Activated CD4-positive, alpha-beta T cell treated with anti-CD3 and anti-CD28 coated beads, Interleukin-2, amount 50 U/mL, for 1 hour (primary cell): ENCODE measurements at places on chromosomes 5 and 9.

DNA sequence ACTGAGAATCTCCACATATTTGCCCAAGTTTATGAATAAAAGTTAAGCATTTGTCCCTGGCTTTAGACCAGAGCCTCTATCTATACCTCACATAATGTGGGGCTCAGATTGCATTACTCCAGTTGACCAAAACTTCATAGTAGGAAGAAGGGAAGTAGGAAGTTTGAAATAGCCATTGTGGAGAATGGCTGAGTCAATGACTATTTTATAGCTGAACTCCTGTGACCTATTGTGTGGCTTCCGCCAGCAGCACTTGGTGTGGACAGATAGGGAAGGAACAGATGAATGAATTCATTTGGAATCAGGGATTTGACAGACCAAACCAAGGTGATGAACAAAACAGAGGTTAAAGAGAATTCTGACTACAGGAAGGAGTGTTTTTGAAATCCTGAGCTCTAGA is 92.9 kb upstream of the LPAR1 start:
- no peak for DNase-seq

DNA sequence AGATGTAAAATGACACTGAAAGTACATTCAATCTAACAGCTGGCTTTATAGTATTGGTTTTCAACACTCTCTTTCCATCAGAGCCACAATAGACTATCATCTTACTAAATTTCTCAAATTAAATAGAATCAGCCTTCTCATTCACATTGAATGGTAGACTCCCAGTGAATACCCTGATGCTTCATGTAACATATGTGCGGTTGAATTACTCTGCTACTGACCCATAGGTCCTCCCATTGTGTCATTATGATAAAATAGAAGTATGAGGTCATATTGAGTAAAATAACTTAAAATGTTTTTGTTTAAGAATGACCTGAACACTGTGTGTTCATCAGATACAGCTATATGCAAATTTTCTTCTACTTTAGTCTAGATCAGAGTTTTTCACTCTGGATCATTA is 75.9 kb upstream of the ADAMTSL1 start:
- DNase-seq = no peak

DNA sequence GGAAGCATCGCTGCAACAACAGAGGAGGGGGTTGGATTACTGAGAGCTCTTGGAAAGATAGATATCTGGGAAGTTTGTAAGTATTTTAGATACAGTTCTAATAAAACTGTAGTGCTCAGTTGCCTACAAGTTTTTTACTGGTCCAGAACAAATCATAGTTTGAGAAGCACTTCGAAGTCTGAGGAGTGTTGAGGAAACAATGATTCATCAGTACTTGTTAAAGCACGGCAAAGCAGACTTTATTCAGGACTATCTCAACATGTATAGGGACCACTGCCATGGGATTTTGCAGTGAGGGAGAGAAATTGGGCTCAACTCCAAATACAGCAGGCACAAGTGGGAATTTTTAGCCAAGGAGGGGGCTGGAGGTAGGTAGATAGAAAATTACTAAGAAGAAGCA is 25.3 kb upstream of the RECK start:
- no peak for DNase-seq

DNA sequence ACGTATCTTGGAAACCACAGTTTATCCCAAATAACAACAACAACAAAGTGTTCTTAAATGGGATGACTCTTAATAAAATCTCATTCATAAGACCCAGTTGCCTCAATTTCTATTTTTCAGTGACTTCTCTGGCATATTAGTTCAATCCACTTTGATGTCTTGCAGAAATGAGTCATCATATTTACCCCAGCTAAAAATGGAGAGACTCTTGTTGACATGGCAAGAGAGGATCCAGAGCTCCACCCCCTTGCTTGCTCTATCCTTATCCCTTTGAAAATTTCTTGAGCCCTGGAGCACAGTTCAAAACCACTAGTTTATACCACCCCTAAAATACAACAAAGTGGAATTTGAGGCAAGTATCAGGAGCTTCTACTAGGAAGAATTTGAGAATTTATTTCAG is 20.8 kb downstream of the VCAN start:
- DNase-seq = no peak

DNA sequence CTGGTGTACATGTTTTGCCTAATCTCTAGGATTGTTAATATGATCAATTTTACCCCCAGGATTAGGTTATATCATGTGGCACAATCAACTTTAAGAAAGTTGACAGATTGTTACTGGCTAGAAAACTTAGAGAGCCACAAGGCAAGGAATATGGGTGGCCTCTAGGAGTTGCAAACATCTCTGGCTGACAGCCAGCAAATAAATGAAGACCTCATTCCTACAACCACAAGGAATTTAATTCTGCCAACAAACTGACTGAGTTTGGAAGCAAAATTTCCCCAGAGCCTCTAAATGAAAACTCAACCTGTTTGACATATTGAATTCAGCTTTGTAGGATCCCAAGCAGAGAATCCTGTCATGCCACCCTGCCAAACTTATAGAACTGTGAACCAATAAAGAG is 196.4 kb upstream of the PTGER4 start:
- DNase-seq = no peak

GRCh38 chr9:9612270-9612669 is 1000.5 kb downstream of the PTPRD start:
- no peak for DNase-seq

GRCh38 chr9:111187376-111187775 is 142.6 kb downstream of the OR2K2 start:
- no peak for DNase-seq

GRCh38 chr5:139664727-139665351 is 16.7 kb downstream of the CXXC5 start:
- no peak for DNase-seq

DNA sequence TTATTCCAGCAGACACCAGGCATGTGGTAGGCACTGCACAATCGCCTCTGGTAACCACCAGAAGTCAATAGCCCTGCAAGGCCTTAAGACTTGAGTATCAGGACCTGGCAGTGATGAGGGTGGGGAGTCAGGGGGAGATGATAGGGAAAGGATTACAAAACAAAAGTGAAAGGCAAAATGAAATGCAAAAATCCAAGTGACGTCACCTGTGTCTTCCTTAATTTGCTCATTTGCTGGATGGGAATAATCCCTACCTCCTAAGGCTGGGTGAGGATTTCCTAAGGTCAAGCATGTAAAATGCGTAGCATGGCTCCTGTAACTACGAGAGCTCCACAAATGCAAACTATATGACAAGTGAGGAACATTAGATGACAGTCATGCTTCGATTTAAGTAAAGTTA is 58.4 kb downstream of the FOXI1 start:
- DNase-seq = no peak

- DNase-seq = no peak
Observed at GRCh38 chr5:143594902-143595818, 191.7 kb upstream of the NR3C1 start.

DNA sequence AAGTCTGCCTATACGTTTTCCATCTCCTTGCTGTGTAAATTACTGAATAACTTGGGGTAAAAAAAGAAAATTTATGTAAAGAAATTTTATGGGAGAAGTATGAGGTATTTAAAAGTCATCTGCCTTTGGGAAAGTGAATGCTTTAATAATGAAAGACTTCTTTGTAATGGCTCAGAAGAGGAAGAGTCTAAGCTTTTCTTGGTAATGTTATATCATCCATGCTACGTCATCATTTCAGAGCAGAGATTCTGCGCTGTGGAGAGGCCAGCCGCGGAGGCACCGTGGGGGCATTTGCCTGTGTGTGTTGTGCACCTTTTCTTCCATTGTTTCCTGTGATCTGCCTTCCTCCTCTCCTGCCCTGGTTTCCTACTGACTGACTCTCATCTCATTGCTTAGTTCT is 78.2 kb downstream of the GOLM1 start:
- no peak for DNase-seq

- no peak for DNase-seq
Observed at GRCh38 chr9:95406121-95406520, 88.6 kb upstream of the FANCC start.

- DNase-seq = no peak
Observed at GRCh38 chr5:139245637-139246339, 47.6 kb upstream of the SIL1 start.

DNA sequence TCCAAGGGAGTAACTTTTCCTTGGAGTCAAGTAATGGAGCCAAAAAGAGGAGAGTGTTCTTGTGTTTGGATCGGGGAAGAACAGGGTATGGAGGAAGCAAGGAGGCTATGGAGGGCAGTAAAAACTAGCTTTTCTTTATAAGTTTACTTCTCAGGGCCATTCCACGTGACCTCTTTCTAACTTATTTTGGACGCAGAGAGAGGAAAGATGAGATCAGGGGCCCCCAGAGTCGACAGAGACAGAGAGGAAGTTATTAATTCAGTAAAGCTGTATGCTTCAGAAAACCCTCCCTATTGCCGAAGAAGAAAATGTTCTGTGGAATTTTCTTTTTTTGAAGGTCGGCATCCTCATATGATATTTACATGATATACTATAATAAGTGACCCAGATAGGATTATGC is 233.8 kb upstream of the MPDZ start:
- DNase-seq = no peak
